ENCODE measurements at places on chromosomes 16 and 17.

DNA sequence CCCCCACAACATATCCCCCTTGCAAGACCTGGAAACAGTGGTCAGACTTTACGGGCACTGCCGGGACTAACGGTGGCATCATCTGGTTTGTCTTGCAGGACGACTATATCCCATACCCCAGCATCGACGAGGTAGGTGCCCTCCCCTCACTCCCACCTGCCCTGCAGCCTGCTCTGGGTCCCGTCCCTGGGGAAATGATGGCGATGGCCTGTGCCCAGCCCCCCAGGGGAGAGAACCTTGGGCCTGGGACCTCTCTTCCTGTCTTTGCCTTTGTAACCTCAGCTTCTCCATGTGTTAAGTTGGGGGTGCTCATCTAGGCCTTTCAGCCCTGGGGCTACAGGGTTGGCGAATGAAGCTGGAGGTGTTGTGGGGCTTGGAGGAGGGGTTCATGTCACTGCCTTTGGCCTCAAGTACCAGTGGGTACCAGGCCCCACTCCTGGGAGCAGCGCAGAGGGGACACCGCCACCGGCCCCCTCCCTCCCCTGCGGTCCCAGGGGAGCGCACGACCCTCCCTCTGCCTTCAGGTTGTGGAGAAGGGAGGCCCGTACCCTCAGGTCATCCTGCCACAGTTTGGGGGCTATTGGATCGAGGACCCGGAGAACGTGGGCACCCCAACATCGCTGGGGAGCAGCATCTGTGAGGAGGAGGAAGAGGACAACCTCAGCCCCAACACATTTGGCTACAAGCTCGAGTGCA is 99.9 kb downstream of the OR1D5 start:
- DNase-seq, result no peak

- no peak for DNase-seq
Observed at GRCh38 chr16:85979605-85980004, 80.6 kb downstream of the IRF8 start.

DNA sequence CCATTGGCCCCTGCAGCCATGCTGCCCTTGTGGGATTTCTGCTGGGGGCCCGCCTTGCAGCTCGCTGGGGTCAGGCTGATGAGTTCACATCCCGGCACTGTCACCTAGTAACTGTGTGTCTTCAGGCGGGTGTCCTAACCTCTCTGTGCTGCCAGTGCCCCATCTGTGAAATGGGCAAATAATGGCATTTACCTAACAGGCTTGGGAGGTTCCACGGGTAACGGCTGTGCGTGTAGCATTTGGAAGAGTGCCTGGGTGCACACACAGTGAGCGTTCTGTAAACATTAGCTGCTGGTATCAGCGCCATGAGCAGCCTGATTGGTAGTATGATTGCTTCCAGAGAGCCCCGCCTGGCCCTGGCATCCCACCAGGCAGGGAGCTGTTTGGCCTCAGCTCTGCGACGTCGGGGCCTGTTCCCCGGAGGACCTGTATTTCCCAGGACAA is 167.3 kb upstream of the GSE1 start:
- DNase-seq, result peak; percentile 88

- DNase-seq, result no peak
Observed at GRCh38 chr16:31407406-31407805, 14.3 kb downstream of the ITGAD start.

DNA sequence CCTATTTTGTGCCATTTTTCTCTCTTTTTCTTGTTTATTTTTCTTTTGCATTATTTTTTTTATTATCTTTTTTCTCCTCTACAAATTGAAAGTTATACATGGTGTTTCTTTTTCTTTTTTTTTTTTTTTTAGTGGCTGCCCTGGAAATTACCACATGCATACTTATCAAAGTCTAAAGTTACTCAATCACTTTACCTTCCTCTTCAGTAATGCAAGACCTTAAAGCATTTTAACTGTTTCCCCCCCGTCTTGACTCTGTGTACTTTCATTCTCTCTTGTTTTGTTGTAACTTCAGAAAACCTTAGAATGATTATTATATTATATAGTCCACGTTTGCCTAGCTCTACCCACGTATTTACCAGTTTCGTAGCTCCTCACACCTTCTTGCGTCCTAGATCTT is 33.3 kb upstream of the SMPD3 start:
- no peak for DNase-seq

DNA sequence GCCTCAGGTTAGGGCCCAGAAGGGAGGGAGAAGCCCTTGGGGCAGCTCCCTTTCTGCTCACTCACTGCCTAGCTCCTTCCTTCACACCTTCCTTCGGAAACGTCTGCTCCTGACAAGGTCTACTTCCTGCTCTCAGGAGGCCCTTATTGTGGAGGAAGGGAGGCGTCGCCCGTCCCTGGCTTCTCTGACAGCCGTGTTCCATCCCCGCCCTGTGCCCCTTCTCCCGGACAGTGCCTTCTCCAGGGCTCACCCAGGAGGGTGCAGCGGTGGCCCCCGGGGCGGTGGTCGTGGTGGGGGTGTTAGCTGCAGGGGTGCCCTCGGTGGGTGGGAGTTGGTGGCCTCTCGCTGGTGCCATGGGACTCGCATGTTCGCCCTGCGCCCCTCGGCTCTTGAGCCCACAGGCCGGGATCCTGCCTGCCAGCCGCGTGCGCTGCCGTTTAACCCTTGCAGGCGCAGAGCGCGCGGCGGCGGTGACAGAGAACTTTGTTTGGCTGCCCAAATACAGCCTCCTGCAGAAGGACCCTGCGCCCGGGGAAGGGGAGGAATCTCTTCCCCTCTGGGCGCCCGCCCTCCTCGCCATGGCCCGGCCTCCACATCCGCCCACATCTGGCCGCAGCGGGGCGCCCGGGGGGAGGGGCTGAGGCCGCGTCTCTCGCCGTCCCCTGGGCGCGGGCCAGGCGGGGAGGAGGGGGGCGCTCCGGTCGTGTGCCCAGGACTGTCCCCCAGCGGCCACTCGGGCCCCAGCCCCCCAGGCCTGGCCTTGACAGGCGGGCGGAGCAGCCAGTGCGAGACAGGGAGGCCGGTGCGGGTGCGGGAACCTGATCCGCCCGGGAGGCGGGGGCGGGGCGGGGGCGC is 231.9 kb downstream of the SEC14L1 start:
- DNase-seq, result peak; percentile 37

GRCh38 chr16:63980763-63981162 is 1141.1 kb downstream of the CDH11 start:
- no peak for DNase-seq

GRCh38 chr17:82956146-82956725 is 116.4 kb upstream of the ZNF750 start:
- no peak for DNase-seq

GRCh38 chr16:84563786-84564420 is 54.0 kb downstream of the COTL1 start:
- DNase-seq, result no peak

- DNase-seq, result no peak
Observed at GRCh38 chr16:27301236-27301861, 12.4 kb upstream of the IL4R start.

DNA sequence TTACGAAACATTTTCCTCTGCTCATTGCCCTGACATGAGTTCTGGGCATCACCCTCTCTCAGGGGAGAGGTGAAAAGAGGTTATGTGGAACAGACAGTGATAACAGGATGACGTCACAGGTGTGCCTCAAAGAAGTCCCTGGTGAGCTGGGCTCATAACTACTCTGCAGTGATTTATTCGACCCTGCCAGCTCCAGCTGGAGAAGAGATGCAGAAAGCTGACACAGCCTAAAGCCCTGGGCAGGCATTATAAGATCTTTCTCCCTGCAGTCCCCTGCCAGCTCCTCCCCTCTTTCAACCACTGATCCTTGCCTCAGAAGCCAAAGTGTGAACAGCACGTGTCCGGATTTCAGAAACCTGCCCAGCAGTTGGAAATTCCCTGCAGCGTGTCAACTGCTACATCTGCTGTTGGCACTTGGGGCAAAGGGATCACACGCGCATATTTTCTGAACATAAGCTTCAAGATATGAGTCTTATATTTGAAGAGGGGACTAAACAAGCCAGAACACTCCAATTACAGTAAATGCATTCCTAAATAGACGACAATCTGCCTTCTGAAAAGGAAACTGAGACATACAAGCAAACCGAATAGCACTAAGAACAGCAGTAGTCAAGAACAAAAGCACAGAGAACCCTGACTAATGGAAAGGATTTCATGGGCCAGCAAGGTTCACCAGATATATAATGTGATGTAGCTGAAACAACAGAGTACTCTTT is 80.5 kb downstream of the SMG6 start:
- no peak for DNase-seq

- DNase-seq, result no peak
Observed at GRCh38 chr16:17177959-17178905, 292.5 kb downstream of the XYLT1 start.

DNA sequence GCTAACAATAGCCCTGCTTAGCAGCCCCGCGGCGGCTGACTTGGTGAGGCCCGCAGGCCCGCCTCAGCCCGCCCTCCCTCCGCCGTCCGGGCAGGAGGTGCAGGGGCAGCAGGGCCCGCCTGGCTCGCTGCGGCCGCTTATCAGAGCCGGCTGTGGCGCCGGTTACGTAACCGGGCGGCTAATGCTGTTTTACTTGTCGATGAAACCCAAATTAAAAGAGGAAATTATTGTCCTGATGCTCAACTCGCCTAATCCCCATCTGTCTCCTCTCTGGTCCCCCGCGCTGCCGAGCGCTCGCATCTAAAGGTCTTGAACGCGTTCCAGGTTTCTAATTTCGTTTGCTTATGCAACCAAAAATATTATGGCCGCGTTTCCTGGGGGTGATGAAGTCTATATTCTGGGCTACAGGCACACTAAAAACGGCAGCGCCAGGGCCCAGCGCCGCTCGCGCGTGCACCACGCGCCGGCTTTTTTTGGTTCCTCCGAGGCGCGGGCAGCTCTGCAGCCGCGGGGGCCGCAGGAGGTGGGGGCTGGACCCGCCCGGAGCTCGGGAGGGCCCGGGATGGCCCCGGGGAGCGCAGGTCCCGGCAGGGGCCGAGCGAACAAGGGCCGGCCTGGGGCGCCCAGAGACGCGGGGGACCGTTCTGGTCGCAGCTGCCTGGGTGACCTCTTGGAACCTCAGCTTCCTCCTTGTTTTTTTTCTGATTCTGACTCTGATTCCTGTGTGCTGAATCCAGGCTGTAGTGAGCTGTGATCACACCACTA is 65.2 kb upstream of the TOB1 start:
- DNase-seq, result peak; percentile 94

DNA sequence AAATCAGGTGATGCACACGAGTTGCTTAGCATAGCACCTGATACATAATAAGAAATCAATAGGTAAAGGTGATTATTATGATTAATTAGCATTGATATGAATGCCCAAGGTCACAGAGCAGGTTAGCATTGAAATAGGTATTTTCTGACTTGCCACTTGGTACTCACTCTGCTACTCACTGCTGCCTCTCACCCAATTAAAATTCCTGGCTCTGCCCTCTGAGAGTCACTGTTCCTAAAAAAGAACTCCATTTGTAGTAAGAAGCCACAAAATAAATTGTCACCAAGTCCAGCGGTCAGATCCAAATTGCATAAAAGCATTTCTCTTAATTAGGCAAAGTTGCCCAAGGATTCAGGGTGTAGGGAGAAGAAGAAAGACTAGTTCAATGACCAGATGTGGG is 8.9 kb upstream of the GRIN2A start:
- no peak for DNase-seq

- DNase-seq, result no peak
Observed at GRCh38 chr16:877242-878071, 76.9 kb upstream of the GNG13 start.

DNA sequence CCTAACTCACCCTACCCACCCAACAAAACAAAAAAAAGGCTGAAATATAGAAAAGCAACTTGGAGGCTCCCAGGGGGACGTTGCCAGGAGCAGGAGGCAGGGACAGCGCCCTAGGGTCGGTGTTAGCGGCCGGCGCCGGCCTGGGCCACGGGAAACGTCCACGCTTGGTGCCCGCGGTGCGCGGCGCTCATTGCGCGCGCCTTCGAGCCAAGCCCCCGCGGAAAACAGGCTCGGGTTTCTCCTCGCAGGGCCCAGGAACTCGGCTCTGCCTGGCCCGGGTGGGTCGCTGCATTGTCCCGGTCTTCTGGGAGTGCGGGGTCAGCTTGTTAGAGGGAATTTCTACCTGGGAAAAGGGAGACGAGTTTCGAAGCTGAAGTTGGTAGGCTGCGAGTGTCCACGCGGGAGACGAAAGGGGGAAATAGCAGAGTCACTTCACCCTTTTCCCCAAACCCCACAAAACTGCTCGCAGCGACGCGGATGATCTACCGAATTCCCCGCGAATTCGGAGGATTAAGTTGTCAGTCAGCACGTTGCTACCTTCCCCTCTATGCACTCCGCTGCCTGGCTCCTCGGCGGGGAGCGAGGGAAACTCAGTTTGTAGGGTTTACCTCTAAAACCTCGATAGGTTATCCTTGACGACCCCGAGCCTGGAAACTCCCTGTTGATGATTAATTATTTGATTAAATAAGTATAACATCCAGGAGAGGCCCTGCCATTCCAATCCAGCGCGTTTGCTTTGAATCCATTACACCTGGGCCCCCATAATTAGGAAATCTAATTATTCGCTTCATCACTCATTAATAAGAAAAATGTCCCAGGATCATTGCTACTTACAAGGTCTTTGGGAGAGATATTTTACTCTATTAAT is 751 bp upstream of the FOXC2 start:
- no peak for DNase-seq

GRCh38 chr16:69563605-69564580 is 1.9 kb upstream of the NFAT5 start:
- DNase-seq, result no peak

DNA sequence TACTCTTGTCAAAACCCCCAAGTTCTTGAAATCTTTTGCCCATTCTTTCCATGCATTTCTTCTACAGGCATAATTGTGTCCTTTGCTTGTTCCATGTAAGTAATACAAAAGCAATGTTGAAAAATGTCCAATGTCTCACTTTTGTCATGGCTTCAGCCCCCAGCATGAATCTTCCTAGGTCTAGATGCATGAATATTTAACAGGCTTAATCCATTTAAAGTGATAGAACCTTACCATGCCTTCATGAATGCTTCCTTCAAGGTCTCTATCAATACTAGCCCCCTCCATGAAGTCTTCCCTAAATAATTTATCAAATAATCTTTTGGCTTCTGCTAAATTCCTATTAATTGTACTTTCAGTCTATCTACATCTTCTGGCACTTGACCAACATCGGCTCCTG is 46.1 kb upstream of the ANKFY1 start:
- no peak for DNase-seq

GRCh38 chr17:28960256-28961061 is 9.1 kb upstream of the PHF12 start:
- DNase-seq, result no peak

DNA sequence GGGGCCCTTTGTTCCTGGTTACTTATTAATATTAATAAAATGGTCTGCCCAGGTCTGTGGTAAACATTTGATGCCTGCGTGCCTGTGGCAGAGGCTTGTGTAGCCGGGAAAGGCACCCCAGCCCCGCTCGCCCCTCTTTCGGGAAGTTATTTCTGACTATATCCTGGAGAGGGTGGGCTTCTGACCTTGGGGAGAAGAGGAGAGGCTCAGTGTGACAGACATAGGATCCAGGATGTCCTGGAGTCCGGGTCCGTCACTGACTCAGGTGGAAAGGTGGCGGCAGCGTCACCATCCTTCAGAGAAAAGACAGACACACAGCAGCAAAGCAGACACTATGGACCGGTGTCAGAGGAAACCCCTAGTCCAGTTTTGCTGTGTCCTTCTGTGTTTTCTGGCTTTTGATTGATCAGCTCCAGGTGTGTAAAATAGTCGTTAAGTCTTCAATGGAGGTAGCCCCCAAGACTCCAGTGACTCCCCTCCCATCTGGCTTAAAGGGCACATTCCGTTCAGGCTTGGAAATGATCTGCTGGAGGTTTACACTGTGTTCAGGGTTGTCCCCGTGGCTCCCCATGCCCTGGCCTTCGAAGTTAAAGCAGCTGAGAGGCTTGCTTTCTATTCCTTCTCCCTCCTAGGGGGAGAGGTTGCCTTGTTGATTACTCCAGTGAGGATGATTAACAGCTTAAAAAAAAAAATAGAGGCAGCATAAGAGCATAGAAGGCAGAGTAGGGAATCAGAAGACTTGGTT is 81.6 kb downstream of the CCDC182 start:
- DNase-seq, result no peak

Data from NCI-H2081 (cell line).